ENCODE measurements at places on chromosomes 4 and X. TPM values are rescaled to one million over a fixed set of nuclear protein-coding genes. Genes with fewer than 3 reads are reported as not detected.

TRAM1L1 gene
- total RNA-seq: 0.48 TPM

- no peak for DNase-seq
These were observed 31.9 kb downstream of the CASP6 start for GRCh38 chr4:109671350-109671749.

GRXCR1 gene
- not detected for total RNA-seq

HELT gene
- total RNA-seq: not detected

ARHGEF6 gene
- not detected for total RNA-seq

DNA sequence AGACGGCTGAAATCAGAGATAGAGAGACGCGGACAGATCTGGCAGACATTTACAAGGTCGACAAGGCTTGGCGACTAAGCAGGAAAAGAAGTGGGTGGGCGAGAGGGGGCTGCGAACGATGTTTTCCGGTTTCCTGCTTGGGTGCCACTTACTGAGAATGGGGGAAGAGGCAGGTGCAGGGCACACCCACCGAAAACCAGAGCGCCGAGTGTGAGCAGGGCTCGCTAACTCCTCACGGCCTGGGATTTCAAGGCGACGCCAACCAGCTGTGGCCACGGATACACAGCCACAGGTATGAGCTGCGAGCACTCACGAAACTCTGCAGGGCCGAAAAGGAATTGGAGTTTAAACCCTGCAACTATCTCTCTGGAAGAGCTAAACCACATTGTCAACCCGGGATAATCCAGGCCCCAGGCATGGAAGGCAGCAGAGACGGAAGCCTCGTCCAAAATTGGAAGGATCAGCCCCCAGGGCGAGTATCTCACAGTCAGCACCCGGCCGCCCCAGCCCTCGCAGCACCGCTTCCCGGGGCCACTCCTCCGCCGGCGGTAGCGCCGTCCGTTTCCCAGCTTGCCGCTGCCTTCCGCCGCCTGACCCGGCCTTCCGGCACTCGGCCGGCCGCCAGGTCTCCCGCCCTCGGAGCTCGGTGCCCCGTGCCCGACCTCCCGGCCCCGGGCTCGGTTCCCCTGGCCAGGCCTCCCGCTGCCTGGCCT lies 778 bp downstream of the CASP3 start:
- DNase-seq: peak; percentile 40

- DNase-seq: no peak
These were observed 25.5 kb downstream of the GPRASP3 start for GRCh38 chrX:102745857-102746584.

VCX3B gene
- not detected for total RNA-seq

GRCh38 chr4:23876418-23877089 lies 13.3 kb downstream of the PPARGC1A start:
- no peak for DNase-seq

- DNase-seq: no peak
These were observed 63.5 kb upstream of the MAOA start for GRCh38 chrX:43592597-43592996.

- DNase-seq: no peak
These were observed 664 bp downstream of the MED12 start for GRCh38 chrX:71118985-71119535.

Data from Caco-2 (cell line).